Islet precursor cell (in vitro differentiated cells): ENCODE measurements at places on chromosomes 3 and 15.

DNA sequence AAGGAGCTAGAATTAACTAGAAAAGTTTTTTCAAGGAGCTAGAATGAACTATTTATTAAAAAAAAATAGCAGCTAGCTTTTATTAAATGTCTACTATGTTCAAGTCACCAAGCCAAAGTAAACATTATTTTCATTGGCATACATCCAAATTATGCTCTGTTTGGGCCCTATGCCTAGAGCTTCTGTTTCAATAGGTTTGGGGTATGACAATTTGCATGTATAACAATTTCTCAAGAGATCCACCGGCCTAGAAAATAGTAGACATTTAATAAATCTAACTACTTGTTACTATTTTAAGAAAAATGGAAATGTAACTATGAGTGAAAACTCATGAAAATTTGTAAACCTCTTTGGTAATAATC, 8.0 kb downstream of the GABRR3 start:
- no peak for DNase-seq

DNA sequence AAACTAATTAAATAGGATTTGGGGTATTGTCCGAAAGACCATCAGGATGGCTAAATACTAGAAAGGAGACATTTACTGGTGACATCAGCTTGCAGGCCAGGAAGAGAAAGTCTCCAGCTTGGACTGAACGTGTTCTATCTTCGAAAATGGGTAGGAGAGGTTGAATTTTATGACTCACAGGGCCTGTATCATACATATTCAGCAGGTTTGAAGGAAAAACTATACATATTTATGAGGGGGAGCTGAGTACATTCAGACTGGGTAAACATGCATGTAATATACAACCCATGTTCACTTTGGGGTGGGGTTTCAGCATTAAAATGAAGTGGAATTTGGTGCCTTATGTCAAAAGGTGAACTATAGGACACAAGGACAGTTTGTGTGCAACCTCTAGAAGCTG, 129.3 kb upstream of the CRBN start:
- DNase-seq = no peak

DNA sequence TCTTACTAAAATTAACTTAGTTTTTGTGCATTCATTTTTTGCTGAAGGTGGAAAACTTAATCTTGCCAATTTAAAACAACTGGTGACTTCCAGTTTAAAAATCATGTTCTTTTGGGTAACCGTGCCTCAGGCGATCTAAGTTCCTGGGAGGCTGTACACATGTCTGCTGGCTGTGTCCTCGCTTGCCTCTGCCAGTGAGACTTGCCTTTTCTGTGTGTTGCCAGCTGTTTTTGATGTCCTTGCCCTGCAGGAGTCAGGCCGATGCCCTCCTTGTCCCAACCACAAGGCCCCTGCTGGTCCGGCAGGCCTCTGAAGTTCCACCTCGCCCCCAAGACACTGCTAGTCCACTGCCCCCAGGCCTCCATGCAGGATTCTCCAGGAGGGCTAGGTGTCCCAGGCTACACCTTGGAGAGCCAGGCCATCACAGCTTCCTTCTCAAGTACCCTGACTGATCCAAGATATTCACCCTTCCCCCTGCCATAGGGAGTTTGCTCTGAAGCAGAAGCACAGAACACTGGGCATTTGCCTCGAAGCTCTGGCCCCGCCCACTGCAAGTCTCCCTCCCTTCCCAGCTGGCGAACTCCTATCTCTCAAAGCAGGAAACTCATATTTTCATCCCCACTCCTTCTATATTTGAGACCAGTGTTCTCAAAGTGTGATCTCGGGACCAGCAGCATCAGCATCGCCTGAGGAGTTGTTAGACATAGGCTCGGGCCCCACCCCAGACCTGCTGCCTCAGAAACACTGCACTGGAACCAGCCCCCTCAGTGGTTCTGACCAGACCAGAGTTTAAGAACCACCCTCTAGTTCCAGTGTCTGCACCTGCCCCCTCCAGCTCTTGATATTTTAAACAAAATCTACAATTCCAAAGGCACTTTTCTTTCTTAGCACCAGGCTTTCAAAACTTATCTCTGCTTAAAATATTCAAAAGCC, 185.8 kb upstream of the UBE2E1 start:
- no peak for DNase-seq

GRCh38 chr3:31624083-31624709, 91.5 kb downstream of the STT3B start:
- DNase-seq = no peak

GRCh38 chr3:7813365-7813764, 688.3 kb upstream of the LMCD1 start:
- no peak for DNase-seq

- DNase-seq = peak; percentile 66
Measured at GRCh38 chr3:123449102-123449996, 459 bp upstream of the ADCY5 start.
